ENCODE measurements at places on chromosomes 2 and 18.

DNA sequence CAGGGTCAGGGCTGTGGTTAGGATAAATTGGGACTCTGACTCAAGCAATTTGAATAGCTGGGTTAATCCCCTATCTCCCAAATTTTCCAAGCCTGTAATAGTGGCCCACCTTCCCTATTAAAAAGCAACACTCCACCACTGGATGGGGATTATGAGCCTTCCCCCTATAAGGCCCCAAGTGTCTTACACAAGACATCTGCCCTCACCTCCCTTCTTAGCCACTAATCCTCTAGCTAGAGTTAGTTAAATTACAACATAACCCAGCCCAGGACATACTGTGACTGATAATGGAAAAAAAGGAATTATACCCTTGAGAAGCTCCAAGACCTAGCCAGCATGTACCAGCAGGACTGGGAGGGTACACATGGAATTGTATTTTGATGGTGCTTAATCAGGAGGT is 190.4 kb downstream of the NRP2 start:
- DNase-seq: no peak

DNA sequence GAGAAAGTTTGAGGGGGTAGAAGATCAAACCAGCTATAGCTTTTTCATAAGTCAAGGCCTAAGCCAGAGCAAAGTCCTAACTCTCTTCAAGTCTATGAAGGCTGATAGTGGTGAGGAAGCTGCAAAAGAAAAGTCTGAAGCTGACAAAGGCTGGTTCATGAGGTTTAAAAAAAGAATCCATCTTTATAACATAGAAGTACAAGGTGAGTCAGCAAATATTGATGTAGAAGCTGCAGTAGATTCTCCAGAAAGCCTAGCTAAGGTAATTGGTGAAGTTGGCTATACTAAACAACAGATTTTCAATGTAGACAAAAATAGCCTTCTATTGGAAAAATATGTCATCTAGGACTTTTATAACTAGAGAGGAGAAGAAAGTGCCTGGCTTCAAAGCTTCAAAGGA is 141.4 kb upstream of the ZNF521 start:
- DNase-seq: no peak

DNA sequence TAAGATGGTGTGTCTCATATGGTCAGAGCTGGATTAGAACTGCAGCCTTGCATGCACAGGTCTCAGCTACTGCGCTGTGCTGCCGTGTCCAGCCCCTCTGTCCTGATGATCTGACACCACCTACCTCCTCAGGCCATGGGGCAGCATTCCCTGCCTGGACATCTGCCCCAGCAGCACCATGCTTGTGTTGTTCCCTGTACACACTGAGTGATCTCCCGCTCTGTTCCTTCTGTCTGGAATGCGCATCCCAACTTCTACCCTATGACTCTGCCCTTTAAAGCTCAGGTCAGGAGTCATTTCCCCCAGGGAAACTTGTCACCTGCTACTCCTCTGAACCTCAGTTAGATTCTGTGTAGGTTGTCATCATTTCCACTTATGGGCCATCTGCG is 157.4 kb upstream of the TTC39C start:
- DNase-seq: no peak

DNA sequence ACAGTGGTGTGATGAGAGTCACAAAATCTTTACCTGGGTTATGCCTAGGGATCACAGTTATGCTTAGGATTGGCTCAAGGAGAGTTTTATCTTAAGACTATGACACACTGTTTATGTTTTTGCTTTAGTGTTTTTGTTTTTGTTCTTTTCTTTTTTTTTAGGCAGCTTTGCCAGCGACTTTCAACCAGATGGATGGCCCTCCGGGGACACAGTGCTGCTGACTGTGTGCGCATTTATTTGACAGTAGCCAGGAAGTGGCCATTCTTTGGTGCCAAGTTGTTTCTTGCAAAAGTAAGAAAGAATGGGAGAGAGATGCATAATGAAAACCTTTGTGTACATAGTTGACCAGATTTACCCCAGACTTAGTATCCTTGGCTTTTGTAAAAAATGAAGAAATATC is 15.1 kb upstream of the DYNC2LI1 start:
- no peak for DNase-seq

DNA sequence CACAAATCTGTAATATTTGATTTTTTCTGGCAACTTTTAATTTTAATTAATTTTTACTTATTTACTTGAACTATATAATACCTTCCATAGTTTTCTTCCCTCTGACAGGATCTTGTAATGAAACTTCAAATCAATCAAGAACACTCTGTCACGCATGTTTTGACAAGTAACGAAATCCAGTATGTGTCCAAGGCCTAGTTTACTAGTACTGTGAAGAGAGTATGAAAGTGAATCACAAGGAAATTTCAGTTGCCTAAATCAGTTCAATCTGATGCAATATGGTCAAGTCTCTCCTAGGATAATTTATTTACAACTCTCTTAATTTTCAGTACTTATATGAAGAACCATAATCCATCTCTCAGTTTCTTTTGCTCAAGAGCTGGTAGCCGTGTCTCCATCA is 1344.6 kb upstream of the ZEB2 start:
- no peak for DNase-seq

DNA sequence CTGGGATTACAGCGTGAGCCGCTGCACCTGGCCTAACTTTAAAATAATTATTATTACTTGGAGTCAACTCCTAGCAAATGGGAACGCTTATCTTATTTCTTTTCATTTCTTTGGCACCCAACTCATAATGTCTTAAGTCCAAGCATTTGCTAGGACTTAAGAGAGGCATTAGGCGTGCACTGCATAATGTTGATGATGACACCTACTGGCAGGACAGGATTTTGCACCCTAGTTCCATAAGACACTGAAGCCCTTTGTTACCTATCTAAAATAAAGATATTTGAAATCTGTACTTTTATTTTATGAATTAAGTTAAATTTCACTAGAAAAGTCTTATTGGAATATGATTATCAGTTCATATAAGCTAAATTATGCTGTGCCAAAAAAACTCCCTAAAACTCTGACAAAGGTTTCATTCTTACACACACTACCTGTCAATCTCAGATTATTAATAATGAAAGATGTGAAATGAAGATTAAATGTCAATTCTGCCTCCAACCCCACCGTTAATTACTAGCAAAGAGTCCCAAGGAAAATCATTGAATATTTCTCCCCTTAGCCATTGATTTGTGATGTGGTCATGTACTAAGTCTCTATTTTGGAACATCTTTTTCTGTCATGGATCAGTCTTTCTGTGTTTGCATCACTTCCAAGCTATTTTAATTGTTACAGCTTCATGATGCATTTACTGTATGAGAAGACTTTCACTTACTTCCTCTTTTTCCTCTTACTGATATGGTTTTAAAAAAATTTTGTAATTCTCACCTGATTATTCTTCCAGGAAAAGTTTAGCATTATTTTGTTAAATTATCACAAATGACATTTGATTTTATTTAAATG is 12.7 kb upstream of the CDH2 start:
- peak; percentile 45 for DNase-seq

GRCh38 chr2:94861308-94862152 is 9.7 kb upstream of the TEKT4 start:
- no peak for DNase-seq

GRCh38 chr18:56444201-56444600 is 194.2 kb downstream of the TXNL1 start:
- DNase-seq: no peak

Data from iPS-NIHi11 (cell line).